ENCODE measurements at places on chromosomes 2 and 18.
A peak's percentile ranks its signal among the peaks of the same experiment; 100 is the strongest.

- no peak for DNase-seq
These were observed 33.5 kb downstream of the PNO1 start for GRCh38 chr2:68190991-68191731.

DNA sequence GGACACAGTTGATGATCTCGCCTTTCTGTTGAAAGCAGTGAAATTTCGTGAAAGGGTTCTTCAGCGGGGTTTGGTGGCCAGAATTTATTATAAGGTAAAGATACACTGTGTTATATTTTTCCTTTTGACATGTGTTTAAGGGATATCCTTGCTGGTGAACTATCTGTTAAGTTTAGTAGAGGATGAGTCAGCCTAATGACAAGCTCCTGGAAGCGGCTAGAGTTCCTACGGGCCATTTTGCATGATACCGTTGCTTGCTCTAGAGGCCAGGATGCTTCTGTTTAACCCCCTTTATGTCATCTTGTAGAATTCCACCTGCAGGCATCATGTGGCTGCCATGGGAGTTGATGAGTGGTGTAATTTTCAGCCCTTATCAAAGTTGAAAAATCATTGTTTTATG lies 124.8 kb upstream of the BCL2L11 start:
- no peak for DNase-seq

DNA sequence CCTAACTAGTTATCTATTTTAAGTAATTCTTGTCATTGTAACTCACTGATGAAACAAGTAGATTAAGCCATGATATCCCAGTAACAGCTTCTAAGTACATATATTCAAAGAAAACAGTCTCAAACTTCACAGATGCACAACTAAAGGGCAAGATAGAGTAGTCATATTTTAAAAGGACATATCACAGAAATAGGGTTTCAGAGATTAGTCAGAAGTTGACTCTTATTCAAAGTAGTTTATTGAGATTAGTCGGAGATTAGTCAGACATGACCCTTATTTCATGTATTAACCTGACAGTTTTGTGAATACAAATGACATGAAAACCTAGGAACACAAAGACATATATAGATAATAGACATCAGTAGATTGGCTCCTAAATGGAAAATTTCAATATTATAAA lies 15.9 kb upstream of the CHAC2 start:
- DNase-seq: no peak

GRCh38 chr2:140064243-140064642 lies 1284.1 kb upstream of the NXPH2 start:
- no peak for DNase-seq

- DNase-seq: no peak
These were observed 118.9 kb upstream of the SPOPL start for GRCh38 chr2:138382672-138383071.

DNA sequence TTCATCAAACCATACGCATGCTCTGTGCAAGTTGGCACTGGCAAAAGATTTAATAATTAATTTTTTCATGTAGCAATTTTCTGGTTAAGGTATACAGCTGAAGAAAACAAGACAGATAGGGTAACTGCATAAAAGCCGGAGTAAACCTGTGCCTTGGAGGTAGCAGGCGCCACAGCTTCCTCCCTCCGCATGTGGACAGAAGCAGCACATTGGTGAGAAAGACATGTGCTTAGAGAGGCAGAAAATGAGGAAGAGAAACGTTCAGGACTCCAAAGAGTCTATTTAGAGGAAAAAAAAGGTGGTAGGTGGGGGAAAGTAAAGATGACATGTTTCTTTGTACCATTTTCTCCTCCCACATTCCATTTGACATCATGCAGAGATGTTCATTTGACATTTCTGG lies 9.3 kb downstream of the ST6GAL2 start:
- no peak for DNase-seq

GRCh38 chr18:36175481-36175880 lies 11.8 kb upstream of the MOCOS start:
- DNase-seq: no peak

DNA sequence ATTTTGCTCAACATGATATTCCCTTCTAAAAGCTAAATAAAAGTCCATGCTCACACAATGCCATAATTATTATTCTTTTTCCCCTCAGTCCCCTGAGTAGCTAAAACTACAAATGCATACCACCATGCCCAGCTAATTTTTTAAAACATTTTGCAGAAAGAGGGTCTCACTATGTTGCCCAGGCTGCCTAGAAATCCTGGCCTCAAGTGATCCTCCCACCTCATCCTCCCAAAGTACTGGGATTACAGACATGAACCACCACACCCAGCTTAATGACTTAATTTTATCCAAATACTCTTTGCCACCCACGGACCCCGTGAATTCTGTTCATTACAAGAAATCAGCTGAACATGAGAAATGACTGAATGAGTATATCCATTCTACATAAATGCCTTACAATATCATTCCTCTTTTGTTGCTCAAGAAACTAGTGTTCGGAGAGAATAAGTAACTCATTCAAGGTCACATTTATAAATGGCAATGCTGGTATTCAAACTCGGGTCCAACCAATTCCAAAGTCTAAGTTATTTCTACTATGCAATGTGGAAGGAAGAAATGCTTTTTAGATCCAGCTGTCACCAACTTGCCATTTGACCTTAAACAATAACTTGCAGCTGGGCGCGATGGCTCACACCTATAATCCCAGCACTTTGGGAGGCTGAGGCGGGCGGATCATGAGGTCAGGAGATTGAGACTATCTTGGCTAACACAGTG lies 59.8 kb downstream of the NOL10 start:
- no peak for DNase-seq

DNA sequence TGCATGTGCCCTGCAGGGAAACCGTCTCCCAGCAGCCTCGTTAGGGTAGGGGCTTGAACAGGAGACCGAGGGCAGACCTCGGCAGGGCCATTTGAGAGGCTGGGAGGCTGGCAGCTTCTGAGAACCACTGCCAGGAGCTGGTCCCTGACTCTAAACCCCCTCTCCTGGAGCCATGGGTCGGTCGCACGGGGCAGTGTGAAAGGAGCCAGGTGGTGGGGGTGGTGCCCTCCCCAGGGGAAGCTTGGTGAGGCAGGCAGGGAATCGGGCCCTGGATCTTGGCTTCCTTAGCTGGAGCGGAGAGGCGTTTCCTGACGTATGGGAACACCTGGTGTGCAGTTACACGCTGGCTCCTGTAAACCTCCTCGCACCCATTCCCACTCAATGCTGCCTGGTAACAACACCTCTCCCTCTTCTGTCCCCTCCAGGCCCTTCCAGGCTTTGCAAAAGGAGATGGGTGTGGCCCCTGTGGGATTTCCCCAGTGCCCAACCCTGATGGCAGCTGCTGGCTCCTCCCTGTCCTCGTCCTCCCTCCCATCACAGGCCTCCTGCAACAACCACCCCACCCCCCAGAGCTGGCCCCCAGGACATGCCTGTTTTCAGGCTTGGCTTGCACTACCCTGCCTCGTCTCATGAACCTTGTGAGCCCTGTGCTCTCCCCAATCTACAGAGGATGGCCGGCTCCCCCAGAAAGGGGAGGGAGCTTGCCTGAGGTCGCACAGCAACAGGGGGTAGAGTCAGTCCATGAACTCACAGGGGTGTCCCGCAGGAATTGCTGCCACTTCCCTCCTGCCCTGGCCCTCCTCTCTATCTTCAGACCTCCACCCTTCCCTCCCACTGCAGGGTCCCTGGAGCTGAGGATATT lies 24.4 kb downstream of the ADRA2B start:
- DNase-seq: no peak

- DNase-seq: no peak
These were observed 27.6 kb downstream of the ANKAR start for GRCh38 chr2:189702071-189702470.

DNA sequence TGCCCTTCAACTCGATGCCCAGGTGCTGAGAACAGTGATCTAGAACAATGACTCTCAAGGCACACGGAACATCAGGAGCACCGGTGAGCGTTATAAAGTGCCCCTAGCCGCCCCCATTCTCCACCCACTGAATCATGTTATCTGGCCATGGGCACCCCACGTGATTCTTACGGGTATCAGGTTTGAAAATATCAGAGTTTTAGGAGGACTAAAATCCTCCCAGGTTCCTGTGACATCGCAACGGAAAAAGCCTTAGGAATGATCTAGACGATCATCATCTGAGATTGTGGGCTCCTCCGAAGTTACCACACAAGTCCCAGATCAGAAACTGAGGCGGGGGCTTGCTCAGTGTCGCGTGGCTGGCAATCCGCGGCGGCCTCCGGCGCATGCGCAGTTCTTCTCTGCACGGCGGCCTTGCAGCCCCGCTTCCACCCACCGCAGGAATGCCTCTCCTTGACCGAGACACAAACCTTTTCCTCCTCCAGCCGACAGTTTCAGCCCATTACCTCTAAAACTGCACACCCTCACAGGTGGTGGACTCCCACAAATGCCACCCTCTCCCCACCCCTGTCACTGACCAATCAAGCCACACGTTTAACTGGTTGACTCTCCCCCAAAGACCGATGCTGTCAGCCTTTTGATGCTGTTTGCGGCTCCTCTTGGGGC lies 5.8 kb upstream of the MRPL33 start:
- no peak for DNase-seq

DNA sequence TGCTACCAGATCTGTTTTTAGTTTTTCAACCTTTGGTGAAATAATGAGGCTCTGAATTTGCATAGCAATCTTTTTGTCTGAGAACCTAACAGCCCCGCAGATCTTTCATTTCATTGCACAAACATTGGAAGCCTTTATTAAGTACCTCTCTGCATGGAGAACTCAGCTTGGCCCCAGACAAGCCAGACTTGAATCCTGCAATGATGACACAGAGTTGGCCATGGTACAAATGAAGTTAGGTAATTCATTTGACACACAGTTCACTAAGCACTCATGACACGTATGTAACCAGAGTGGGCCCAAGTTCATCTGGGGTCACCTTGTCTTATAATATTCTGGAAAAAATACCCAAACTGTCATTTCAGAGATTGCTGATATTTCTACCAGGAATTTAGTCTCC lies 439.1 kb upstream of the ID2 start:
- DNase-seq: peak; percentile 10

GRCh38 chr18:37987901-37988300 lies 422.3 kb upstream of the CELF4 start:
- no peak for DNase-seq

GRCh38 chr2:26957534-26957933 lies 12.9 kb upstream of the MAPRE3 start:
- DNase-seq: no peak

DNA sequence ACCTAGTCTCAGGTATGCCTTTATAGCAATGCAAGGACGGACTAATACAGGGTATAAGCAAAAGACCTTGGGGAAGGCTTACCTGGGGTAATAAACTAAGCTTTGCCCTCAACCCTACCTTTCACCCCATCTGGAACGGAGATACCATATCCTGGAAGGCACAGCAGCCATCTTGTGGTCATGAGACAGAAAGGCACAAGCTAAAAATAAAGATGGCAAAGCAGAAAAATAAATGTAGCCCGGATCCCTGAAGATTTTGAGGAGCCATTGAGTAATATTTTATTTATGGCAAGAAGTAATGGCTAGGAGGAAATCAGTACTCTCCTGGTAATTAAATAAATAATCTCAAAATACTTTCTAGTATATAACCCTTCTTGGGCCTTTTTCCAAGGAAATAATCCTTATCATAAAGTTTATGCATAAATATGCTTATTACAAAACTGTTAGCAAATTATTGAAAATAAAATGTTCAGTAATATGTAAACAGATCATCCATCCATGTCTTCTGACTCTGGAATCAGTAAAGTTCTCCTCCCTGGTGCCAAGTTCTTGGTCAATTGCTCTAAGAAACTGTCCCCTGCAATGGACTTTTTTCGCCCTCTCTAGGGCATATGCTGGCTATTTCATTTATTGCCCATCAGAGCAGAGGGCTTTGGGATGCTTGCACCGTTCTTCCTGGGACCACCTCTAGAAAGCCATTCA lies 198.7 kb downstream of the SPP2 start:
- DNase-seq: no peak

DNA sequence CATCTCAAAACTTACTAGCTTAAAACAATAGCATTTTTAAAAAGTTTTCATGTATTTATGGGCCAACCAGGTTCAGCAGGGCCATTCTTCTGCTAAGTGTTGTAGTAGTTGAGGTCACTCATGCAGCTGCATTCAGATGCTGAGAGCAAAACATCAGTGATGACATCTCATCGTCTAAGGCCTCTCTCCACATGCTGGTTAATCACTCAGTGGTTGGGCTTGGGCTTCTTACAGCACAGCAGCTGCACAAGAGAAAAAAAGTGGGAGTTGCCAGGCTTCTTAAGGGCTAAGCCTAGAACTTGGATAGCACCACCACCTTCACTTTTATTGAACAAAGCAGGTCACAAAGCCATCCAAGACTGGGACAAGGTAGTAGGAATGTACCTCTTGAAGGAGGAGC lies 190.3 kb downstream of the IRS1 start:
- no peak for DNase-seq

DNA sequence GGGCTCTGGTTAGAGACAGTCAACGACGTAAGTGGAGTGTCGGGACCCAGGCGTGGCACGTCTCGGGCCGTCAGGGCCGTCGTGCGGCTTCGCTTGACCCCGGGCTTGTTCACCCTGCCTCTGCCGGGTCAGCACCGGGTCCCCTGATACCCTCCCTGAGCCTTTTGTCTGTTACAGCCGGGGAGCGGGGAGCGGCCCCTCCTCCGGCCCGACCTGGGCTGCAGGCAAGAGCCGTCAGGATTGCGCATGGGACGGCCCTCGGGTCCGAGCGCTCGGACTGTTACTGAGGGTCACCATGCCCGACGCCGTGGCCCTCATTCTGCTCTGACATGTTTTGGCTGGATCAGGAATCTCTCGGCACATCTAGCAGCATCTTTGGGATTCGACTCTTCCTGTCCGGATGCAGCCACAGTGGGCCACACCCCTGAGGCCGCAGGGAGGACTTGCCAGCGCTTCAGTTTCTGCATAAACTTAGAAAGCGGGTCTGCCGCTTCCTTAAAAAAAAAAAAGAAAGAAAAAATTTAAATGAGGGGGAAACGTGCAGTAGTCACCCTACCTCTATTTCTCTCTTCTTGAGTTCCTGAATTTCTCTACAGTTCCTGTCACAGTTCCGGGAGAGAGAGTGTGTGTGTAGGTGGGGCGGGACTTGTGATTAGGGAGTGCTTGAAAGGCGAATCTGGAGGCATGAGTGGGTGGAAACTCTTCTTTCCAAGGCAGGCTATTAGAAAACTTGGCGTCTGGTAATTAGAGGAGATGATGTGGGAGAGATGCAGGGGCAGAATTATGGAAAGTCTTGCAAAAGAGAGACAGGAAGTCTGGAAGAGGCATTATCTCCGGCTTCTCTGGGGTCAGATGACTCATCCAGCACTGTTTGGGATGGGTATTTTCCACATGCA lies 909 bp downstream of the TMEM87B start:
- peak; percentile 77 for DNase-seq

Measured in AML-193 (cell line).